ENCODE measurements at places on chromosomes 2 and 18. TPM values are rescaled to one million over a fixed set of nuclear protein-coding genes. Genes with fewer than 3 reads are reported as not detected.
A peak's percentile ranks its signal among the peaks of the same experiment; 100 is the strongest.

GRCh38 chr18:10242936-10243680 lies 211.3 kb upstream of the APCDD1 start:
- no peak overlapping the region for H3K4me3 ChIP-seq
- H3K36me3 ChIP-seq = no peaks in the 10 kb centered on the region
- no peak for DNase-seq
- no peak overlapping the region for H3K27ac ChIP-seq
- H3K4me1 ChIP-seq = no peaks in the 10 kb centered on the region

- no peaks in the 10 kb centered on the region for H3K36me3 ChIP-seq
- no peaks in the 10 kb centered on the region for H3K4me1 ChIP-seq
- DNase-seq = no peak
- H3K27ac ChIP-seq = no peak overlapping the region
These were observed 49.4 kb downstream of the TGOLN2 start for GRCh38 chr2:85278361-85278760.

DNA sequence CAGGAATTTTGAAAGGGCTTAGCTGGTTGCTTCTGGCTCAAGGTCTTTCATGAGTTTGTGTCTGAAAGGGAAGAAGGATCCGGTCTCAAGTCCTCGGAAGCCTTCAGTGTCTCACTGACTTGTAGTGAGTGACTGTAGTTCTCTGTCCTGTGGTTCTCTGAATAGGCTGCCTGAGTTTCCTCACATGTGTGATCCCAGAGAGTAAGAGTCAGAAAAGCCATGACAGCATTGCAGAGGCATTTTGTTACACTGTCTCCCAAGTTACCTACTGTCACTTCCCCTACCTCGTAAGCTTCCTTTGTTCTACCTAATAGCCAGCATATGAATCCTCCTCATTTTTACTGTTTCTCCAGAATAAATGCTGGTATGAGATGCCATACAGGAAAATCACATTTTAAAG lies 709.1 kb upstream of the CHAC2 start:
- no peak overlapping the region for H3K4me3 ChIP-seq
- no peaks in the 10 kb centered on the region for H3K27me3 ChIP-seq
- H3K27ac ChIP-seq = no peak overlapping the region
- no peak for DNase-seq
- H3K4me1 ChIP-seq = no peaks in the 10 kb centered on the region

IL18R1 gene
- polyA plus RNA-seq = 2.0 TPM

GRCh38 chr2:135525786-135526185 lies 5.2 kb downstream of the ZRANB3 start:
- H3K4me3 ChIP-seq = no peak overlapping the region
- H3K27ac ChIP-seq = no peak overlapping the region
- no peaks in the 10 kb centered on the region for H3K27me3 ChIP-seq
- DNase-seq = no peak
- no peaks in the 10 kb centered on the region for H3K36me3 ChIP-seq

DNA sequence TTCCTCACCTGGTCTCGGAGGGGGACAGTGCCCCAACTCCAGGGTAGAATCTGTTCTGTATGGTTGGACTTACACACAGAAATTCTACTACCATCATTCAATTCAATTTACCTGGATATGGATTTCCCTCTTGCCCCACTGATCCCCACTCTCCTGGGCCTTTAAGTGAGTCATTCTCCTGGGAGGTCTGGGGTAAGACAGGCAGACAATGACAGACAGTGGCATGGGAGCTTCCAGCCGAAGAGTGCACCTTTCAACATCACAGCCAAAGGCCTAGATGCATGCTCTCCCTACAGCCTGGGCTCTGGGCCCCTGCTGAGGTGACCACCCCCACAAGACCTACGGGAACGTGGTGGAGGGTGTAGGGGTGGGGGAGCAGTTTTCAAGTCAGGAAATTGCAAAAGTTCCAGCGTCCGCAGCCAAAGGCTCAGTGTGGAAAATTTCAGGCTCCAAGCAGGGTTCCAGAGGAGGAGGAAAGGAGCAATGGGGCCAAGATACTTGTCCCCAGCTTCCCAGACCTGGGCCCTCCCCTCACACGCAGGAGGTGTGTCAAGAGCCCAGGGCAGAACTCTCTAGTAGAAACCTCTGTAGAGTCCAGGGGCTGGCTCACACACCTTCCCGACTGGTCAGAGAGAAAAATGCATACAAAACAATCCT lies 296.4 kb downstream of the CYP26B1 start:
- no peak overlapping the region for H3K27ac ChIP-seq
- H3K4me1 ChIP-seq = no peaks in the 10 kb centered on the region
- H3K4me3 ChIP-seq = no peak overlapping the region
- no peaks in the 10 kb centered on the region for H3K27me3 ChIP-seq

DNA sequence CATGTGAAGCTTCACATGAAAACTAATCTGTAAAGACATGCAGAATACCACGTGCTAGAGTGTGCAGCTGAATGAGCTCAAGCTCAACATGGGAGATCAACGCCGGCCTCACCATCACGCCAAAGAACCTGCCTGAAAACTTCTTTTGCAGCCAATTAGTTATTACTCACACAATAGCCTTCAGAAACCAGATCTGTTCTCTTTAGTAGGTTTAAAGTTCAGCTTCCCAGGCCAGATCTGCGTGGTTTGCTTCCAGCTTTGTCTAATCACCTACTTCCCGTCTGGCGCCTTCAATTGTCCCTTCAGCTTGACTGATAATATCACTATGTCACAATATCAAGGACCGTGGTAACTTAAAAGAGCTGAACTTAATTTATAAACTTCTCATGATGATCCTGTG lies 68.0 kb upstream of the ZNF236 start:
- no peaks in the 10 kb centered on the region for H3K36me3 ChIP-seq
- no peak overlapping the region for H3K4me3 ChIP-seq
- H3K27me3 ChIP-seq = no peaks in the 10 kb centered on the region
- H3K4me1 ChIP-seq = no peaks in the 10 kb centered on the region
- H3K27ac ChIP-seq = no peak overlapping the region
- DNase-seq = no peak

DCDC2C gene
- polyA plus RNA-seq = not detected

ALPG gene
- polyA plus RNA-seq = not detected

GRCh38 chr2:65364986-65365733 lies 67.2 kb downstream of the SPRED2 start:
- H3K27me3 ChIP-seq = no peaks in the 10 kb centered on the region
- H3K4me3 ChIP-seq = no peak overlapping the region
- no peak for DNase-seq
- H3K36me3 ChIP-seq = no peaks in the 10 kb centered on the region
- no peaks in the 10 kb centered on the region for H3K4me1 ChIP-seq
- H3K27ac ChIP-seq = no peak overlapping the region

OST4 gene
- polyA plus RNA-seq = 747 TPM

MAP2 gene
- polyA plus RNA-seq = 0.48 TPM

DNA sequence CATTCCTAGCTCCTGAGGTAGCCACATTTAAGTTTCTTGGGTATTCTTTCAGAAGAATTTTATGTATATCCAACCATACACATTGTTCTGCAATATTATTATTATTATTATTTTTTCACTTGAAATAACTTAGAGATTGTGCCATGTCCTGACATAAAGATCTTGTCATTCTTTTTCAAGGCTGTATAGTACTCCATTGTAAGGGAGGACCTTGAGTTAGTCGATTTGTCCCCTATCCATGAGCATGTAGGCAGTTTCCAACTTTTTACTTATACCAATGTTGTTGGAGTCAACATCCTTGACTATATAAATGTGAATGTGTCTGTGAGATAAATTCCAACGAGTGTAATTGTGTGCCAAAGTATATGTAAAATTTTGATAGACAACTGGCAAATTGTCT lies 891 bp upstream of the EGR4 start:
- H3K27me3 ChIP-seq = peaks cover 11% of the 10 kb centered on the region
- no peak overlapping the region for H3K4me3 ChIP-seq
- DNase-seq = no peak
- no peaks in the 10 kb centered on the region for H3K36me3 ChIP-seq
- H3K4me1 ChIP-seq = peaks cover 18% of the 10 kb centered on the region

APLF gene
- polyA plus RNA-seq = 1.4 TPM

TMEM131 gene
- 12.0 TPM for polyA plus RNA-seq

CFC1 gene
- polyA plus RNA-seq = not detected

- no peaks in the 10 kb centered on the region for H3K27me3 ChIP-seq
- no peak for DNase-seq
- H3K36me3 ChIP-seq = no peaks in the 10 kb centered on the region
- H3K4me1 ChIP-seq = no peaks in the 10 kb centered on the region
- H3K4me3 ChIP-seq = no peak overlapping the region
These were observed 517.9 kb upstream of the SPHKAP start for GRCh38 chr2:228699400-228699799.

BMP10 gene
- not detected for polyA plus RNA-seq

KCNG2 gene
- polyA plus RNA-seq = not detected

GRCh38 chr2:157839162-157839801 lies 36.8 kb downstream of the ACVR1 start:
- H3K27me3 ChIP-seq = no peaks in the 10 kb centered on the region
- H3K4me1 ChIP-seq = no peaks in the 10 kb centered on the region
- H3K4me3 ChIP-seq = no peak overlapping the region
- DNase-seq = no peak

SRD5A2 gene
- not detected for polyA plus RNA-seq

- peak; percentile 79 for DNase-seq
- no peaks in the 10 kb centered on the region for H3K36me3 ChIP-seq
- no peaks in the 10 kb centered on the region for H3K27me3 ChIP-seq
- peaks cover 46% of the 10 kb centered on the region for H3K4me1 ChIP-seq
- peak overlapping the region; percentile 66 for H3K27ac ChIP-seq
These were observed 53.7 kb downstream of the EPHA4 start for GRCh38 chr2:221518201-221518934.

DNA sequence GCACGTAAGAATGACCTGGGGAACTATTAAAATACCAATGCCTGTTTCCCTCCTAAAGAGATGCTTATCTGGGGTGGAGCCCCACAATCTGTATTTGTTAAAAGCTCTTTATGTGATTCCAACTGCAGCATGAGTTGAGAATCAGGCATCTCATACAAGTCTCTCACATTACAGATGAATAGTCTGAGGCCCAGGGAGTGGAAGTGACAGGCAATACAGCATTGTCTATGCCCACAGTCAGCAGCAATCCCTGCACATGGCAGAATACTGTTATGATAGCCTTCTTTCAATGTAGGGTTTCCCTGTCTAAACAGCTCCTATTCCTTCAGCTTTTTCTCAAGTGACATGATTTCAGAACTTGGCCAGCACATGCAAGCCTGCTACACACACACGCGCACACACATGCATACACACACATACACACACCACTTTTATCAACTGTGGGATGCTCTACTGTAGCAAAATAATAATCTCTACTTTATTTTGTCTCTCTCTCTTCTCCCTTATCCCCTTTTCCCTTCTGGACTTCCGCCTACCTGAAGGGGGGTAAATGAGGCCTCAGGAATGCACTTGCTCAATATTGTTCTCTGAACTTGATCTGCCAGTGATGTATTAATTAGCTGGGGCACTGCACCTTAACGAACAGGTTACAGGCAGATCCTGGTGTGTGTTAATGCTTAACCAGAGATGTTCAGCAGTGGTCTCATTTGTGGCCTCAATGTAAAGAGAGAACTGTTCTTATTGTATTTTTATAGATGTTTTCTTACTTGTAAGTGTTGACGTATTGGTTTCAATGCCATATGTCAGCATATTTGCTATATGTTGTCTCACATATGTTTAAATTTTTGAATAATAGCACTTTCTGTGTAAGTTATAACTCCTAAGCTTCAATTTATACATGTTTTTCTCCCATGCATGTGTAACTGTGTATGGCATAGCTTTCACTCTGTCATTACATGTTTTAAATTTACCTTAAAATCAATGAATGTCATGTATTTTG lies 116.0 kb downstream of the SETBP1 start:
- no peaks in the 10 kb centered on the region for H3K36me3 ChIP-seq
- DNase-seq = no peak
- H3K4me3 ChIP-seq = no peak overlapping the region
- no peaks in the 10 kb centered on the region for H3K27me3 ChIP-seq
- no peaks in the 10 kb centered on the region for H3K4me1 ChIP-seq

C2orf78 gene
- polyA plus RNA-seq = not detected

GRCh38 chr2:8574196-8575037 lies 107.4 kb upstream of the ID2 start:
- H3K27ac ChIP-seq = no peak overlapping the region
- no peaks in the 10 kb centered on the region for H3K36me3 ChIP-seq
- H3K4me1 ChIP-seq = peaks cover 20% of the 10 kb centered on the region
- H3K27me3 ChIP-seq = no peaks in the 10 kb centered on the region
- DNase-seq = no peak
- H3K4me3 ChIP-seq = no peak overlapping the region

- DNase-seq = peak; percentile 32
- no peaks in the 10 kb centered on the region for H3K36me3 ChIP-seq
- no peaks in the 10 kb centered on the region for H3K4me1 ChIP-seq
- H3K4me3 ChIP-seq = no peak overlapping the region
- H3K27me3 ChIP-seq = no peaks in the 10 kb centered on the region
These were observed 193.5 kb downstream of the MYO3B start for GRCh38 chr2:170371231-170371998.

DNA sequence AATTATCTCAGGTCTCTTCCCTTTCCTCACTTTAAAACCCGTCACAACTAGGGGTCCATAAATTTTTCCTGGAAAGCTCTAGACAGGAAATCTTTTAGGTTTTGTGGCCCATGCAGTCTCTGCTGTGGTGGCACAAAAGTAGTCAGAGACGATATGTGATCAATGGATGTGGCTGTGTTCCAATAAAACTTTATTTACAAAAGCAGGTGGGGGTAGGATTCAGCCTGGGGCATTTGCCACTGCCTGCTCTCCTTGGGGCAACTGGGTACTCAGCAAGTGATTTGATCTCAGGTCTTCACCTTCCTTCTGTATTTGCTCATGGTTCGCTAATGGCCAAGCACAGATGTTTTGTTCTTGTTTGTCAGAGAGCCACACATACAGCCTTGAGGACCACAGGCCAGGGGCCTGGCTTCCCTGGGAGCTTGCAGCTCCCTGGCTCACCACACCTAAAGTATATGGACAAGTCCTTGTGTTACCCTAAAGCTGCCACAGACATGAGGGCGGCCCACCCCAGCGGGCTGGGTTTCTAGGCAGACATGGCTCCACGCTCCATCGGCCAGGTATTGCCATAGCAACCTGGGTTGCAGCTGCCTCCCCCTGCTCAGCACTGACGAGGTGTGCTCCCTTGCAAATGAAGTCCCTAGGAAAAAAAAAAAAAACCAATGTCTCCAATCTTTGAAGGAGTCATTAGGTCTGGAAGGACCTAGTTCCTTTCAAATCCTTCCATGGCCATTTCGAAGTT lies 89.7 kb upstream of the YWHAQ start:
- H3K4me1 ChIP-seq = no peaks in the 10 kb centered on the region
- H3K36me3 ChIP-seq = no peaks in the 10 kb centered on the region
- no peak overlapping the region for H3K4me3 ChIP-seq
- no peak for DNase-seq
- no peak overlapping the region for H3K27ac ChIP-seq
- no peaks in the 10 kb centered on the region for H3K27me3 ChIP-seq

NGEF gene
- polyA plus RNA-seq = not detected

DNA sequence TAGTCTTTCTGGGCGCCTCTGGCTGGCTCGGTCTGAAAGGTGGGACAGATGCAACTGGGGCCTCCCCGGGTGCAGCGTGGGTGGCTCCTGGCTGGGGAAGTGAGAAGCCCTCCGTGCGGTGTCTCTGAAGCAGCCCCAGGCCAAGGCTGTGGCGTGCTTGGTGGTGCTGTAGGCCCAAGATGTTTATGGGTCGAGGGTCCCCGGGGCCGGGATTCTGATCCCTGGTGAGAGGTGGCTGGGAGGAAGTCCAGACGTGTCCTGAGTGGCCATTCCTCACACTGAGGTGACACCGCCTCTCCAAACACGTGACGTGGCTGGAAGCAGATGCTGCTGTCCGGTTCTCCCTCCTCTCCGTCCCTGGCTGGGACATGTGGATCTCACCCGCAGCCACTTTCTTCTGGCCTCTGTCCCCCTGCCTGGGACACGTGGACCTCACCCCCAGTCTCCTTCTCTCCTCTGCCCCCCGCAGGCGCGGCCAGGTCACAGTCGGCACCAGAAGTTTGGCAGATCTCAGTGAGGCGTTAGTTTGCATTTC lies 12.6 kb downstream of the RTP5 start:
- H3K27me3 ChIP-seq = no peaks in the 10 kb centered on the region
- DNase-seq = peak; percentile 67
- H3K4me3 ChIP-seq = peak overlapping the region; percentile 85

PDIA6 gene
- 89.3 TPM for polyA plus RNA-seq

TEX44 gene
- not detected for polyA plus RNA-seq

ADD2 gene
- polyA plus RNA-seq = 1.8 TPM

Data from naive thymus-derived CD4-positive, alpha-beta T cell (primary cell).